ENCODE measurements at places on chromosomes 11 and 22.

GRCh38 chr11:128686745-128687177, 7.1 kb upstream of the FLI1 start:
- peak; percentile 91 for DNase-seq

GRCh38 chr11:33582636-33583325, 117.8 kb downstream of the C11orf91 start:
- no peak for DNase-seq

GRCh38 chr11:66987158-66987620, 12.1 kb downstream of the C11orf86 start:
- no peak for DNase-seq

GRCh38 chr11:80900265-80900664, 1459.4 kb upstream of the TENM4 start:
- DNase-seq, result no peak

GRCh38 chr11:28919194-28919593, 811.0 kb downstream of the METTL15 start:
- no peak for DNase-seq

DNA sequence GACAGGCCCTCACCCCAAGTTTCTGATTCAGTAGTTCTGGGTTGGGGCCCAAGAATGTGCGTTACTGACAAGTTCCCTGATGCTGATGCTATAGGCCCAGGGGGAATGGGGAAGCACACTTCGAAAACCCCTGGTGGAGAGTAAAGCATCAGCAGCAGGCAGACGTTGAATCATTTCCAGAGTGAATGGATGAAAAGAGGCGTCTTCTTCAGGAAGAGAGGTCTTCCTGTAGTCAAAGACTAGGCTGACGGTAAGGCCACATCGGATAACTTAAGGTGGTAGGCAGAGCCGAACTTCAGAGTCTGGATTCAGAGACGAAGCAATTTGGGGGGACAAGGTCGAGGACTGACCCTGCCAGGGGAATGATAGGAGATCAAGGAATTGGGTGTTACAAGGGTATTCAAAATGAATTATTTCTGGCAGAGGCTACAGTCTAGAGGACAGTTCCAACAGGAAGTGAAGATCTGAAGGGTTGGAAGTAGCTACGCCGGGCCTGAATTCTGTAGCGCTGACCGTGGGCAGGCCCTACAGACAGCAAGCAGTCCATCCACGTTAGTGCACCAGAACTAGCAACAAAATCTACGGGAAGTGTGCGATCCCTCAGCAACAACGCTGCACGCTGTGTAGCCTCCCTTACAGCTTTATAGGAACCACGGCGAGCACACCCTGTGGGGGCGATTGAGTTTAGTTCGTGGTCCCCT, 862 bp upstream of the CENATAC start:
- no peak for DNase-seq

- DNase-seq, result peak; percentile 46
These were observed 14.8 kb downstream of the ALG12 start for GRCh38 chr22:49903322-49904039.

DNA sequence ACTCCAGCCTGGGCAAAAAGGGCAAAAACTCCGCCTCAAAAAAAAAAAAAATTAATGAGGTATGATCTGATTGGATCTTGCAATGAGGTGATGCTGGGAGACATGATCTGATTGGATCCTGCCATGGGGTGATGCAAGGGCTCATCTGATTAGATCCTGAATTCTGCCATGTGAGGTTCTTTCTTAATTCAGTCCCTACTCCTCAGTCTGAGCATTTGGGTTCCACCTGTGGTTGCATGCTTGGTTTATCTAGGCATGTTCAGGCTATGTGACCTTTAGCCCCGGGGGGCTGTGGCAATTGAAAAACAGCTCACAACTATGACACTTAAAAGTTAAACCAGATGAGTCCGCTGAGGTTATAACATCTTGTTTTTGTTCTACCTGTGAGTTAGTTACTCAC, 4.8 kb upstream of the TRIM6 start:
- DNase-seq, result no peak

GRCh38 chr11:26227301-26227746, 104.6 kb upstream of the ANO3 start:
- DNase-seq, result no peak

DNA sequence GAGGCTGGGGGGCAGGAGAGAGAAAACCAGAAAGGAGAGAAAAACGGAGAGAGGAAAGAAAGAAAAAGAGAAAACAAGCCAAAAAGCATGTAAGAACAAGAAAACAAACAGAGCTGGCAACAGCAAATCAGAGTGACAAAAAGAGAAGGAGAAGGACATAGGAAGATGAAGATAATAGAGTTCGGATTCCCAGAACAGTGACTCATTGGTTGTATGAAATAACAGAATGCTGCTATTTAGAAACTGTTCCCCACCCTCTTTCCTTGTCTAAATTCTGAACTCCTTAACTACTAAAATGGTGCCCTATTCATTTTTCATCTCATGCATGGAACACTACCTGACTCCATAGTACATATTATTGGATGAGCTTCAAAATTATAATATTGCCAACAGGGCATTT, 317.4 kb downstream of the C11orf87 start:
- no peak for DNase-seq

DNA sequence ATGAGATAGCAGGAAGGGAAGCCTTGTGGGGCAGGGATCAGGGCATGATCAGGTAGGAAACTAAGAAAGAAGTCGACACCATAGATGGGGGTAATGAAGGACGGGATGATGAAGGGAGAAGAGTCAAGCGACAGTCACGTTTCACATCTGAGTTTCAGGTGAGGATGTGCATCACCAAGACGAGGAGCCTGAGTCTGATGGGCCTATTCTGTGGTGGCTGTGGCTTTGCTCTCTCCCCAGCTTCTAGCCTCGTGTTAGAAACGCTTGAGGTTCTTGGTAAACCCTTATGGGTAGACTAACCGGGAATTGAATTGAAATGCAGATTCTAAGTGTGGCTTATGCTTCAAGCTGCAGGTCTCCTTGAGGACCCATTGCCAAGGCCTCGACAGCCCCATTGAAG, 45.6 kb upstream of the LMO1 start:
- peak; percentile 18 for DNase-seq

DNA sequence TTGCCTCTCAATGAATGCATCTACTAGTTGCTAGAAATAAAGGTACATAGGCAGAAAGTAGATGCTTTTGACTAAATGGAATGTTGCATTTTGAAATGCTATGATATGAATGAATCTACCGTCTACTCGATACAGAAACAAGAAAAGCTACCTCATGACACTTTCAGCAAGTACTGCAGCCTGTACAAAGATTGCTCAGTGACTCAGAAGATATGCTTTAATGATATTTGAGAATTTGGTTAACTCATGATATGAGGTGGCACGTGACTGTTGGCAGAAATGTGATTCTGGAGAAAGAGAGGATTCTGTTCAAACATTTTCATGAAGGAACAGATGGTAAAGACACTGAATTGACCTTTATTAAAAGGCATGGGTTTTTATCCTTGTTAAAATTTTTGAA, 76.0 kb downstream of the HSD17B12 start:
- no peak for DNase-seq

- peak; percentile 65 for DNase-seq
These were observed 1.5 kb downstream of the TPBGL start for GRCh38 chr11:75241906-75242644.

DNA sequence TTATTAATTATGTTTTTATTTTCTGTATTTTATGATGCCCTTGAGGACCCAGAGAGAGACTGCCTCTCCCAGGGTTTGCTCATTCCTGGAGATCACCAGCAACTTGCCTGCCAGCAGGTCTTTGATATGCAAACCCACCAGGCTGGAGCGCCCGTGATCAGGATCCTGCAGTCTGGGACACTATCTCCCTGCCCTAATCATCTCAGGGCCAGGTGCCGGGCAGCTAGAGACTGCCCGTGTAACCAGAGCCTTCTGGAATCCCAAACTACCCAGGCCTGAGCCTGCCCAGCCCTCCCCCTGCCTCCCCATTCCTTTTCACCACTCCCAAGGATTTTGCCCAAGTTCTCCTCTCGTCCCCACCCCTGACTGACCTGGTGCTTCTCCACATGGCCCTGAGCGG, 52.2 kb upstream of the B3GAT1 start:
- no peak for DNase-seq

DNA sequence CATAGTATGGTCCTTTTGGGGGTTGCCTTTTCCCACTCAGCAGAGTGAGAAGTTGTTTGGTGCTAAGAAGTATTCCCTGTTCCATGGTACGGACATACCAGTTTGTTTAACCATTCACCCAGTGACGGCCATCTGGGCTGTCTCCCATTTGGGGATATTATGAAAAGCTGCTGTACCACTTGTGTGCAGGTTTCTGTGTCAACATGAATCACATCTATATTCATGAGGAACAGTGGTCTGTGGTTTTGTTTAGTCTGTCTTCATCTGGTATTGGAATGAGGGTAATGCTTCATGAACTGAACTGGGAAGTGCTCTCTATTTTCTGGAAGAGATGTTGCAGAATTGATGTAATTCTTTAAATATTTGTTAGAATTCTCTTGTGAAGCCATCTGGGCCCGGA, 89.5 kb downstream of the TRMU start:
- DNase-seq, result no peak

DNA sequence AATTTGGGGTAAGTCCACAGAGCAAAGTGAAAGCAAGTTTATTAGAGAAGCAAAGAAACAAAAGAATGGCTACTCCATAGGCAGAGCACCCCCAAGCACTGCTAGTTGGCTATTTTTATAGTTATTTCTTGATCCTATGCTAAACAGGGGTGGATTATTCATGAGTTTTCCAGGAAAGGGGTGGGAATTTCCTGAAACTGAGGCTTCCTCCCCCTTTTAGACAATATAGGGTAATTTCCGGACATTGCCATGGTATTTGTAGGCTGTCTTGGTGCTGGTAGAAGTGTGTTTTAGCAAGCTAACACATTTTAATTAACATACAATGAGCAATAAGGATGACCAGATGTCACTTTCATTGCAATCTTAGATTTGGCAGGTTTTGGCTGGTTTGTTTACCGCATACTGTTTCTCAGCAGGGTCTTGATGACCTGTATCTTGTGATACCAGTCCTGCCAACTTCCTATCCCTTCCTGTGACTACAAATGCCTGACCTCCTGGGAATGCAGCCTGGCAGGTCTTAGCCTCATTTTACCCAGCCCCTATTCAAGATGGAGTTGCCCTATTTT, 937 bp upstream of the C1QTNF6 start:
- no peak for DNase-seq

DNA sequence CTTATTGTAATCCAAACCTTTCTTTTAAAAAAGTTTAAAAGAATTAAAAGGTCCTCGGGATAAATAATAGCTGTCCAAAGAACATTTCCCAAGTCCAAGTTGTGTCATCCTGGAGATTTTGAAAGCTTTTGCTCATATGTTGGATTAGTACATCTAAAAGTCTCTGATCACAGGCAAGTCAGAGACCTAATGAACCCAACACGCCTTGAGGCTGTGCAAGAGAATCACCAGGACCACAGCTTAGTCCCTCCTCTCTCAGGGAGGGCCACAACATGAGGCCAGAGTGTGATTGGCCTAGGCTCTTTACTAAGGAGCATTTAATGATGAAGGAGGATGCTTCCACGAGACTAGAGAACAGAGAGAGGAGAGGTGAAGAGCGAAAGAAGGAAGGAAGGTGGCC, 98.7 kb upstream of the OR5AK2 start:
- DNase-seq, result no peak

- no peak for DNase-seq
These were observed 325.8 kb upstream of the B3GAT1 start for GRCh38 chr11:134737563-134738510.

GRCh38 chr11:107020594-107020993, 2.3 kb upstream of the GUCY1A2 start:
- DNase-seq, result no peak

- peak; percentile 79 for DNase-seq
These were observed 186.4 kb upstream of the PITPNB start for GRCh38 chr22:28105413-28105812.

GRCh38 chr22:44969817-44970216, 40.0 kb downstream of the PHF21B start:
- no peak for DNase-seq

DNA sequence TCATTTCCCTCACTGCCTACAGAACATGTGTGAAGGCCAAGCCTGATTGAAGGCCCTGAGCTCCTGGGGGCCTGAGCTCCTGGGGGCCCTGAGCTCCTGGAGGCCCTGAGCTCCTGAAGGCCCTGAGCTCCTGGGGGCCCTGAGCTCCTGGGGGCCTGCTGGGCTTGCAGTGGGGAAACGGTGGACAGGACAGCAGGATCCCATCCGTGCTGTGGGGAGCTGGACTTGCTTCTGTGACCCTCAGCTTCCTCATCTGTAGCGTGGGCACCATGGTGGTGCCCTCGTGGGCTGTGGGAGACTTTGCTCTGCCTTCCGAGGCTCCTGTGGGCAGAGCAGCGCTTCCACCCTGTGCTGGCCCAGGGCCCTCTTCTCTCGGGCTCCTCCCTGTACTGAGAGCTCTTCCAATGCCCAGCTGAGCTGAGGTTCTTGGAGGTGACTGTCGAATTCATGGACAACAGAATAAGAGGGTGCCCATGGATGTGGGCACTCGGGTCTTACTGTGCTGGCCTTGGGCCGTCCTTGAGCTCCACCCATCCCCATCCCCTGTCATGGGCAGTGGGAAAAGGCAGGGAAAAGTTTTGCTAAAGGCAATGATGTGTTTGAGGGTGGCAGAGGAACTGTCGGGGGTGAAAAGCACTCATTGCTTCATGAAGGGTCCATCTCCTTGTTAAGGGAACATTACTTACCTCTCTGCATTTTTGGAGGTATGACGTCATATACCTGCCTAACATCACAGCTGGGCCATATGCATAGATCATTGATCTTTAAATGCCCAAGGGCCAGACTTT, 786.7 kb downstream of the TBC1D22A start:
- DNase-seq, result peak; percentile 46

DNA sequence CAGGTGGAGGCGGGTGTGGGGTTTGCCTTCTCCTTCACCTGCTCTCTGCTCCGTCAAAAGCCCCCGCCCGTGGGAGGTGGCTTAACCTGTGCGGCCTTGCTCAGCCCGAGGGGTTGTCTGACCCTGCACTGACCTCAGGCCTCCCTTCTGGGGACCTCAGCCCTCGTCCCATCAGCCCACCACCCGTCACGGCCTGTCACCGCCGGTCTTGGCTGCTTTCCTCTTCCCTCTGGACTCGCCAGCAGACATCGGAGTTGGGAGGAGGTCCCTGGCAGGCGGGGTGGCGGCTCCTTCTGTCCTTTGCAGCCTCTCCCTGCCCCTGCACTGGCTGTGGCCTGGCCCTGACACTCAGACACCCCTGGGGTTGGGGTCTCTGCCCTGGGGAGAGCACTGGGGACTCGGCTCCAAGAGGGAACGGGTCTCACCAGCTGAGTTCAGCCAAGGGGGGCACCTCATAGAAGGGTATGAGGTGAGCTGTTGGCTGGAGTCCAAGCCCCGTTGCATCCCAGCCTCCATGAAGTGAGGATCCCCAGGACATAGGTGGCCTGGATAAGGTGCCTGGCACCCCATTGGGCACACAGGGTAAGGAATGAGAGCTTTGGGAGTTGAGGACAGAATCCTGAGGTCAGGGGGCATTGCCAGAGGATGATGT, 999.6 kb downstream of the BRD1 start:
- peak; percentile 72 for DNase-seq
